ENCODE measurements at places on chromosomes 6 and 20. TPM values are rescaled to one million over a fixed set of nuclear protein-coding genes. Genes with fewer than 3 reads are reported as not detected.

TCEA2 gene
- 10.0 TPM for total RNA-seq

VWA7 gene
- 1.6 TPM for total RNA-seq

UBE2C gene
- 112 TPM for total RNA-seq

C6orf163 gene
- 1.1 TPM for total RNA-seq

EDN3 gene
- total RNA-seq = not detected

NKAPL gene
- total RNA-seq = 0.56 TPM

HLA-DMB gene
- not detected for total RNA-seq

ZSWIM1 gene
- total RNA-seq = 9.0 TPM

TFAP2B gene
- total RNA-seq = not detected

ZCCHC3 gene
- total RNA-seq = 13.0 TPM

MYCT1 gene
- not detected for total RNA-seq

BEND6 gene
- 0.28 TPM for total RNA-seq

DLK2 gene
- 21.3 TPM for total RNA-seq

RWDD2A gene
- 2.2 TPM for total RNA-seq

ADGRB3 gene
- total RNA-seq = not detected

TXLNB gene
- not detected for total RNA-seq

ENPP4 gene
- total RNA-seq = 0.28 TPM

NINL gene
- total RNA-seq = 3.7 TPM

BTN1A1 gene
- not detected for total RNA-seq

SLC9A8 gene
- total RNA-seq = 3.6 TPM

SRXN1 gene
- total RNA-seq = 63.5 TPM

UBD gene
- total RNA-seq = not detected

PAK5 gene
- 0.14 TPM for total RNA-seq

PI16 gene
- not detected for total RNA-seq

GGTLC1 gene
- not detected for total RNA-seq

LAMA5 gene
- total RNA-seq = 243 TPM

PPP1R3G gene
- total RNA-seq = 0.28 TPM

MEI4 gene
- not detected for total RNA-seq

TRIM31 gene
- not detected for total RNA-seq

HSD17B8 gene
- 28.8 TPM for total RNA-seq

ADGRF1 gene
- total RNA-seq = 24.3 TPM

GINS1 gene
- 15.2 TPM for total RNA-seq

EXOC2 gene
- 25.6 TPM for total RNA-seq

DEFB118 gene
- total RNA-seq = not detected

BTBD3 gene
- total RNA-seq = 10.5 TPM

MAPK13 gene
- total RNA-seq = 80.4 TPM

RBPJL gene
- total RNA-seq = not detected

VGLL2 gene
- not detected for total RNA-seq

FAM217A gene
- not detected for total RNA-seq

C4B gene
- 1.1 TPM for total RNA-seq

WFDC10A gene
- not detected for total RNA-seq

ALDH8A1 gene
- total RNA-seq = 0.70 TPM

DPPA5 gene
- not detected for total RNA-seq

ULBP3 gene
- total RNA-seq = 14.7 TPM

OOEP gene
- total RNA-seq = not detected

DPM1 gene
- total RNA-seq = 69.6 TPM

CST7 gene
- not detected for total RNA-seq

PERP gene
- total RNA-seq = 1,006 TPM

DST gene
- 271 TPM for total RNA-seq

BPIFB2 gene
- total RNA-seq = not detected

BCAS1 gene
- 0.46 TPM for total RNA-seq

TRAPPC3L gene
- not detected for total RNA-seq

THBD gene
- 44.2 TPM for total RNA-seq

IMPG1 gene
- not detected for total RNA-seq

ESR1 gene
- not detected for total RNA-seq

C20orf144 gene
- not detected for total RNA-seq

TBXT gene
- total RNA-seq = not detected

SPTLC3 gene
- 7.1 TPM for total RNA-seq
